A549 treated with CORT108297 at 1 μM for 4 hours (cell line): ENCODE measurements at places on chromosomes 3 and 15. TPM values are rescaled to one million over a fixed set of nuclear protein-coding genes. Genes with fewer than 3 reads are reported as not detected.

Gene COPB2
- 59.7 to 87.4 TPM (median 67.2 TPM) in 5 replicates for total RNA-seq

Gene GPR149
- total RNA-seq: not detected in 5 replicates

Gene SLC28A1
- total RNA-seq: 0.05 TPM in 2 of 5 replicates, not detected in the others

Gene RNU5B-1
- total RNA-seq: not detected in 5 replicates

Gene ZMYND10
- 0.93 to 1.8 TPM (median 1.1 TPM) in 5 replicates for total RNA-seq

Gene FEZF2
- not detected in 5 replicates for total RNA-seq
